ENCODE measurements at places on chromosomes 2 and 18. TPM values are rescaled to one million over a fixed set of nuclear protein-coding genes. Genes with fewer than 3 reads are reported as not detected.

Gene LPIN1
- total RNA-seq: 32.3 TPM

Gene FSHR
- not detected for total RNA-seq

Gene ADAM23
- total RNA-seq: 0.78 TPM

DNA sequence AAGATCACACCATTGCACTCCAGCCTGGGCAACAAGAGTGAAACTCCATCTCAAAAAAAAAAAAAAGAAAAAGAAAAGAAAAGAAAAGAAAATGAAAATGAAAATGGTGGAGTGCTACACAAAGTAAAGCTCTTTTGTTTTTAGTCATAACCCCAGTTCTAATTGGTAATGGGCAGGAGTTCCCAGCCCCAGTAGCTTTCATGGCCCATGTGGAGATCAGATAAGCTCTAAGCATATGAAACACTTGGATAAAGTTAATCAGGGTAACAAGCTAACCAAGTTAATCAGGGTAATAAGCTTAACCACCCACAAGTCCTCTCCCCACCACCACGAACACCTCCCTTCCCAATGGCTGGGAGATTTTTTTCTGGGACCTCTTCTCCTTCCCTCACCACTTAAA, 240.8 kb downstream of the BCL11A start:
- no peak for DNase-seq

Gene SCN7A
- 5.0 TPM for total RNA-seq

GRCh38 chr18:46166261-46166970, 62.2 kb downstream of the HAUS1 start:
- DNase-seq: no peak

- DNase-seq: no peak
Measured at GRCh38 chr2:43402002-43402401, 175.6 kb upstream of the ZFP36L2 start.

DNA sequence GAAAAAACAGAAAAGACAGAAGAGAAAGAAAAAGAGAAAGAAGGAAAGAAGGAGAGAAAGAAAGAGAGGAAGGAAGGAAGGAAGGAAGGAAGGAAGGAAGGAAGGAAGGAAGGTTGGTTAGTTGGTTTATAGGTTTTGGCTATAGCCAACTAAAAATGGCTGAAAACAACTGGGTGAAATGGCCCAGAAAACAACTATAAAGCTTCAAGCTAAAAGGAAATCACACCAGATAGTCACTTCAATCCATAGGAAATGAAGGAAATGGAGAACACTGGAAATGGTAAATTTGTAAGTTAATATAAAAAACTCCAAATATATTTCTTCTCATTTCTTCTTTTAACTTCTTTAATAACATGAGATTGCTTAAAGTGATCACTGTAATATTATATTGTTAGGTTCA, 118.5 kb downstream of the FBXO15 start:
- no peak for DNase-seq

Gene SOWAHC
- total RNA-seq: 19.6 TPM

Gene SLC5A7
- 3.7 TPM for total RNA-seq

Gene MARCO
- 4.8 TPM for total RNA-seq

- DNase-seq: no peak
Measured at GRCh38 chr2:107001551-107001950, 115.6 kb upstream of the ST6GAL2 start.

DNA sequence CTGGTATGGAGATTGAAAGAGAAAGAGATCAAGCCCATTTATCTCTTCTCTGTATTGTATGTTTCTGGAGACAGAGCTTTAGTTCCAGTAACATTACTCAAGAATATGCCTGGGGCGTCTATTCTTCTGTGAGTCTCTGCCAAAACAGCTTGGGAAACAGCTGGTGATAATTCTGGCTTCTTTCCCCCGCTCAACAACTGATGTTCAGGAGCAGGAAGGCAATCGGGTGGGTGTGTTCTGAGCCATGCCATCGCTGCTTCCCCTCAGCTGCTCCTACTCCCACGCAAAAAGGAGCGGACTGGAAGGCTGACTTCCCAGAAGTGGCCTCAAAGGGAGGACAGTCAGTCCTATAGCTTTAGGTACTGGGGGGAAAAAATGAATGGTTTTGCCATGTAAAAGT, 695.1 kb downstream of the PLCL1 start:
- DNase-seq: no peak

Gene XIRP2
- 0.42 TPM for total RNA-seq

Gene TDRD15
- total RNA-seq: 0.10 TPM

GRCh38 chr18:35999925-36000324, 27.4 kb downstream of the RMP24 start:
- no peak for DNase-seq
